Stimulated activated CD8-positive, alpha-beta memory T cell treated with anti-CD3 and anti-CD28 coated beads, Interleukin-2, amount 100 ng/mL, for 48 hours (primary cell): ENCODE measurements at places on chromosomes 7 and 10.

DNA sequence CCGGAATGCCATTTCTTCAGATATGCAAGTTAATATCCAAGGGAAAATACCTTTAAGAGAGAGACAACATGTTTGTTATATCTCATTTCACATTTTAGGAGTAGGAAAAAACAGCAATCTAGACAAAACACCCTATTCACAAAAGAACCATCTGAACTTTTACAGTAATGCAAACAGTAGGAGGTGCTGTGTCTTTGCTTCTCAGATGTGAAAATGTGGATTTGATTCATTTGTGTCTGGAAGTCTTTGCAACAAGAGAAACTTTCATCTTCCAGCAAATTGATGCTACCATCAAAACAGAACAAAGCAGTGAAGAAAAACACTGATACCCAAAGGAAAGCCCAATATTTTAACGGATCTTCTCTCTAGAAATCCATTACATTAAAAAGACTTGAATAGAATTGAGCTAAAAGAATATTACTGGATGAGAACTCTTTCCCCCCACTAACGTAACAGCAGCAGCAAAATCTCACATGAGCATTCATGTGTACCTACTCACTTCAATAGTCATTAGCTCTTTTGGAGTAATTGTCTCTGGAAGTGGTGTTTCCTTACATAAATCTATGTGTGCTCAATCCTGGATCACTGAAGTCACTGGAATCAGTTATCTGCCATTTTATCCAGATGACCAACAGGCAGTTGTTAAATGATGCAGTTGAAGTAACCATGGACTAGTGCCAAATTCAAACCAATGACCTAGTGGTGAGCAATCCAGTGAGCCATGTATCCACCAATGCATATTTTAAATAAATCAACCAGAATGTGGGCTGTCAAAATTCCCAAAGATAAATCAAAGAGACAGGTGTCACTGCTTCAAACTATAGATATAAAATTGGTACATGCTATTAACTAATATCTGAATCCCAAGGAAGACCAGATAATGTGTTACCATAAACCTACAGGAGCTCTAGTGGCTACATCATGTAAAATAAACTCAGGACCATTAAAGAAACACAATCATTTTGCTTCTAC lies 1.8 kb downstream of the SEMA3C start:
- DNase-seq: no peak

- no peak for DNase-seq
Measured at GRCh38 chr10:103998805-103999204, 31.9 kb downstream of the SLK start.

- no peak for DNase-seq
Measured at GRCh38 chr7:114740095-114740494, 181.8 kb upstream of the MDFIC start.

GRCh38 chr10:14691359-14691758 lies 83.3 kb downstream of the FAM107B start:
- DNase-seq: no peak

GRCh38 chr10:101442456-101442800 lies 88.5 kb downstream of the BTRC start:
- DNase-seq: no peak

- DNase-seq: no peak
Measured at GRCh38 chr10:76778914-76779795, 858.5 kb downstream of the KCNMA1 start.

GRCh38 chr7:20030417-20030816 lies 186.8 kb downstream of the MACC1 start:
- no peak for DNase-seq

DNA sequence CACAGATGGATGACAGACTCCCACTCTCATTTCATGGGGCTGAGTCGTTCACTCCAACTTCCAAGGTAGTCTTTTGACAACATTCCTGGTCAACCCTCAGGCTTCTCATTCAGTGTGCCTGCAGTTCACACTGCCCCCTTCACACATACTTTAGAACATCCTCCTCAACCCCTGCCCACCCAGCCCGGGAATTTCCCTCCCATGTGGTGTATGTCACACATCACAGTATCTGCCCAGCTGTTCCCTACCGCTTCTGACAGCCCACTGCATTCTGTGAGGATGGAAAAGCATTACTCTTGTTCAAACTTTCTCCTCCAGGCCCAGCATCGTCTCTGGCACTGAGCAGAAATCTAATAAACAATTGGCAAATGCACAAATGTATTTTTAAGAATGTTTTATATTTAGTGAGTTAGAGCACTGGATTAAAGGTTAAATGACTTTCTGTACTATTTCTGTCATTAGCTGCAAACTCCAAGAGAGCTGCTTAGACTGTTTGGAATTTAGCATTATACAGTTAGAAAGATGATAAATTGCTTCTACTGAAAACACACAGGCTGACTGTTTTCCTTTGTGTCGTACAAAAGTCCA lies 110.4 kb downstream of the SFMBT2 start:
- no peak for DNase-seq

- DNase-seq: no peak
Measured at GRCh38 chr7:151914051-151914450, 37.1 kb upstream of the PRKAG2 start.

DNA sequence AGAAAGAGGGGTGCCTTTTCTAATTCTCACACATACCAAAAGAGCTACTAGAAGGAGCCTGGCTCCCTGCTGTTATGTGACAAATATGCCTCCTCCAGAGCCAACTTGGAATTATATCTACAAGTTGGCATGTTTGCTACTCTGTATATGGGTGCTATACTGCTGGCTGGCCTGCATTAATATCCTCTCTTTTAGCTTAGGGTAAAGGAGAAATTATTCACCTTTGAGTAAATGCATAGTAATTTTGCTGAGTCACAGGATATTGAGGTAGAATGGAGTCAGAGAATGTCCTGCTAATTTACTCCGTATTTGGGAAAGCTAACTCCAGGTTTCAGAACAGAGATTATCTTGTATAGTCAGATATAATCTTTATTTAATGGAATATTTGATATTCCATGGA lies 24.2 kb upstream of the LIPN start:
- DNase-seq: no peak

DNA sequence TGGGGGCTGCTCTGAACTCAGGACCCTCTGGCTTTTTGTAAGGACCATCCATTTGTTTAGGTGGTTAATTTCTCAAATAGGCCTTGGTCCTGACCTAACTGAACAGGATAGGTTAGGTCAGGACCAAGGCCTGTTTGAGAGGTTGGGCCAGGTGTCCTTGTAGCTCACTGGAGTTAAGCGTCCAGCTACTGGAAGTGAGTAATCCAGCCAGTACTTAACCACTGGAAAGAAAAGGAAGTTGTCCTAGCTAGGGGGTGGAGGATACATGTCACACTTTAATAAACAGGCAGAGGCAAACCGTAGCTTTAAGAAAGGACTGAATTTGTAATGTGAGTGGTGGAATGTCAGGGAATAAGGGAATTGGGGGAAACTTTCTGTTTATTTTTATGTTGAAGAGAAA lies 96.0 kb downstream of the GPR85 start:
- DNase-seq: no peak

GRCh38 chr7:94980418-94981142 lies 73.2 kb downstream of the PPP1R9A start:
- no peak for DNase-seq

GRCh38 chr7:139896831-139897230 lies 67.8 kb downstream of the TBXAS1 start:
- no peak for DNase-seq

GRCh38 chr7:140036224-140036962 lies 26.4 kb downstream of the PARP12 start:
- no peak for DNase-seq

- no peak for DNase-seq
Measured at GRCh38 chr7:120014925-120015465, 258.0 kb upstream of the KCND2 start.

- DNase-seq: peak; percentile 8
Measured at GRCh38 chr10:14389981-14390590, 59.4 kb upstream of the FRMD4A start.

DNA sequence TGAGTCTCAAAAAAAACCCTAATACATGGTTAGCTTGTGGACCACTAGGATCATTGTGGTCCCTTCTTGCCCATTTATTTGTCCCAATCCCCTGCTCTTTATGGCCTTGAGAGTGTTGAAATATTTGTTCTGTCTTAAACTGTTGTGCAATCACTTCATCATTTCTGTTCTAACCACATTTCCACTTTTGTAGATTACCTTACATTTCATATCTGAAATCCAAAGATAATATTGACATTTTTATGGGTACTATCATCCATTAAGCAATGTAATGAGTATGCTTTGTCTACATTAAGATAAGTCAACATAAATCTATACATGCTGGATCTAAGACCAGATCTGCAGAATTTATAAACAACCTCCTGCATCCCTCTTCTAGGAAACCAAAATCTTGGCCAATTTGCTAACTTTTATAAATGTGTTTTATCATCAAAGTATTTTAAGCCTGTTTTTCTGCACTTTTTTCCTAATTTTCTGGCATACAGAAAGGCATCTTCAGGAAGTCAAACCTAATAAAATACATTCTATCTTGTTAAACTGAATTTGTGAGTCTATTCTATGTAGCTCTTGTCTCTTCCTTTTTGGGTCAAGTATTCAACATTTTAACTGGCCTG lies 359.4 kb upstream of the CELF2 start:
- no peak for DNase-seq

GRCh38 chr10:94423627-94424026 lies 21.3 kb downstream of the TBC1D12 start:
- DNase-seq: no peak

DNA sequence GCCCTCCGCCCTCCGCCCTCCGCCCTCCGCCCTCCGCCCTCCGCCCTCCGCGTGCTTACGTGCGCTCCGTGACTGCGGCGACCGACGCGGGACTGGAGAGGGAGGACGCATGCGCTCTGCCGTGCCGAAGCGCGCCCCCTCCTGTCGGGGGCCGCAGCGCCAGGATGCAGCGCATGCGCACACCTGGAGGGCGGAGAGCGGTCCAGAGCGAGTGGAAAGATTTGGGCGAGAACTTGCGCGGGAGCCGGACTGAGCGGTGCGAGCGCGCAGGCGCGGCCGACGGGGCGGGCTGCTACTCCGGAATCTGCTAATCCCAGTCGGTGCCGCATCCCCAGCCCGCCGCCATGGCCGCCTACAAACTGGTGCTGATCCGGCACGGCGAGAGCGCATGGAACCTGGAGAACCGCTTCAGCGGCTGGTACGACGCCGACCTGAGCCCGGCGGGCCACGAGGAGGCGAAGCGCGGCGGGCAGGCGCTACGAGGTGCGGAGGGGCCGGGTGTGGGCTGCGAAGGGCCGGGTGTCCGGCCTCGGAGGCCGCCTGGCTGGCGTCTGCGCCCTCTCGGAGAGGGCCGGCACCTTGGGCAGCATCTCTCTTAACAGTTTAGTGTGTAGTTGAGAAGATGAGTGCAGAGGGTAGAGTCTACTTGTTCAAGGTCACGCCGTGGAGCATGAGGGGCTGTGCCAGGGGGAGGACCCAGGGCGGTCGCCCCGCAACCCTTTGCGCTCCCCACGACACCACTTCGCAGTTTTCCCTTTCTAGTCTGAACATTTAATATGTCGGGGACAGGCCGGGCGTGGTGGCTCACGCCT lies at the start of gene PGAM1:
Gene PGAM1 (plus strand): TSS at position 228 of the 812 bp plus-strand sequence. CDS start 117 bp downstream, at position 345.
- DNase-seq: peak; percentile 91

- no peak for DNase-seq
Measured at GRCh38 chr7:115593111-115593510, 437.5 kb downstream of the TFEC start.

DNA sequence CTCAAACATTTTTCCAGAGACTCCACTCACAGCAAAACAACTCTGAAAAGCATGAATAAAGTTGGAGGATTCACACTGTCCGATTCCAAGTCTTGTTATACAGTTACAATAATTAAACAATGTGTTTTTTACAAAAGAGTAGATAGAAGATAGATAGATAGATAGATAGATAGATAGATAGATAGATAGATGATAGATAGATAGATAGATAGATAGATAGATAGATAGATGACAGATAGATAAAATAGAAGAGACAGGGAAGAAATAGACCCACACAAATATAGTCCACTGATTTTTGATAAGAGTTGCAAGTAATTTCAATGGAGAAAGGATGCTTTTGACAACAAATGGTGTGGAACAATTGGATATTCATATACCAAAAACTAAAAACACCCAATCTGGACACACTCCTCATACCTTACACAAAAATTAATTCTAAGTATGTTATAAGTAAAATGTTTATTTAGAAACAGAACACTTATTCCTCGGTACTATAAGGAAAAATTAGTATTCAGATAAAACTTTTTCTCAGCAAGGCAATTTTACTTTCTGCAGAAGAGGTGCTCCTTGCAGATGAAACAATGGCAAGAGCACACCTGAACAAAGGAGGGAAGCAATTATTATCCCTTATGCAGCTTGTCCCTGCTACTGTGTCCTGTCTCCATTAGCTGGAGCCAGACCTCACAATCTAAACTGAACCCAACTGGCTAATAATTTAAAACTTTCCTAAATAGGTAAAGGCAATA lies 5.7 kb upstream of the TAS2R39 start:
- no peak for DNase-seq

GRCh38 chr7:83270407-83270806 lies 107.7 kb upstream of the PCLO start:
- DNase-seq: no peak

- no peak for DNase-seq
Measured at GRCh38 chr7:150989456-150989855, 1.4 kb upstream of the NOS3 start.

DNA sequence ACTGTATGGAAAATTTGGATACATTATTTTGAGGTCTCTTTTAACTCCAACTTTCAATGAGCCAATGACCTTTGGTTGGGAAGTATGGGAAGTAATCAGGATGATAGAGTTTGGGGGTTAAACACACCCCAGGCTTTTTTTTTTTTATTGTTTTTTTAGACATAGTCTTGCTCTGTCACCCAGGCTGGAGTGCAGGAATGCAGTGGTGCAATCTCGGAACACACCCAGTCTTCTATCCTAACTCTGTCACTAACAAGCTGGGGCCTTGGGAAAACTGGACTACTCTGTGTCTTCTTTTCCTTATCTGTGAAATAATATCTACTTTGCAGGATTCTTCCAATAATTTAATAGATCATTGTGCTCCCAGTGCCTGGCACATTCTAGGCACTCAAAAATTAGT lies 37.6 kb upstream of the AGBL3 start:
- no peak for DNase-seq

DNA sequence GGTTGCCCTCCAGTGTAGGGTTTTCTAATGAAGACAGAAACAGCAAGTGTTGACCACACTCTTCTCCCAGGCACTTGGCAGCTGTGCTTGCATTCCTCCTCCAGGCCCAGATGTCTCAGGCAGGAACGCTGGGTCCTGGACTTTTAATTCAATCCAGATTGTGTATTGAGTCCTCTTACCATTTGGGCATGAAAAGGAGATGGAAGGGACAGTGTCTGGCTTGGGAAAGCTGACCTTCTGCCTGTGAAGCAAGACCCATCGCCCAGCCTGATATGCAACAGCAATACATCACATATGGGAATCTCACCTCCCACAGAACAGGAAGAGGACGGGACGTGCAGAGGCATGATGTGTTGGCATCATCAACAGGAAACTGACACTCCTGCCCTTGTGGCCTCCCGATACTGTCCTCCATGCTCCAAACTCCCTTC lies 174.4 kb upstream of the LYZL2 start:
- DNase-seq: no peak

- no peak for DNase-seq
Measured at GRCh38 chr7:139329119-139329518, 12.0 kb upstream of the FMC1 start.

GRCh38 chr7:39609113-39609934 lies 14.0 kb upstream of the RALA start:
- peak; percentile 3 for DNase-seq
